ENCODE measurements at places on chromosomes 11 and 22.
A peak's percentile ranks its signal among the peaks of the same experiment; 100 is the strongest.

DNA sequence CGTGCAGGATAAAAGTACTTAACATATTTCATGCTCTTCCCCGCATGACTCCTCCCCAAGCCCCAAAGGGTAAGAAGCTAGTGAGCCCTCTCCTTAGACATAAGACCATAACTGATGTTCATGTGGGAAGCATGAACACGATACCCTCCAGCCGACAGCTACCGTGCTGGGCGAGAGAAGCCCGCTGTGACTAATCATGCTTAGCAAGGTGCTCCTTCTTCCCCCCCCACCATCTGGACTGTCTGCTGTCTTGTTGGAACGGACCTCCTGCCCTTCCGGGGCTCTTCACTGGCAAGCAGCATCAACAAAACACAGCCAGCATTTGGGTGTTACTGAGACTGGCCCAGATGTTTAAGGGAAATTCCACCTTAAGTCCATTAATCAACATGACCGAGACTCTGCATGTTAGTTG, 200.6 kb downstream of the DBX1 start:
- DNase-seq, result no peak

DNA sequence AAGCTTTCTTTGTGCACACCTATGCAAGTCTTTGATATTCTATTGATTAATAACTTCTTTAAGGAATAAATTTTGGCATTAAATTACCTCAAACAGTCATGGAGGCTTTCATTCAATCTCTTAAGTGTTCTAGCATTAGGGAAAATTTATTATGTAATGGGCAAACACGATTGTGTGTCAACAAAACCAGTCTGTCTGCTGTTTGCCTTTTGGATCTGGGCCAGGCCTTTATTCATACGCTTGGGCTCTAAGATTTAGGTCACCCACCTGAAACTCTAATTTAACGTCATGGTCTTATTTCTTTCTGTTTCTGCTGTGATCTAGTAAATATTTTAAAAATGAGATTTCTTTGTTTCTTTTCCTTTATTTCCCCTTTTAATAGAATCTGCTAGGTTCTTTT, 1270.6 kb downstream of the LRRC4C start:
- no peak for DNase-seq

DNA sequence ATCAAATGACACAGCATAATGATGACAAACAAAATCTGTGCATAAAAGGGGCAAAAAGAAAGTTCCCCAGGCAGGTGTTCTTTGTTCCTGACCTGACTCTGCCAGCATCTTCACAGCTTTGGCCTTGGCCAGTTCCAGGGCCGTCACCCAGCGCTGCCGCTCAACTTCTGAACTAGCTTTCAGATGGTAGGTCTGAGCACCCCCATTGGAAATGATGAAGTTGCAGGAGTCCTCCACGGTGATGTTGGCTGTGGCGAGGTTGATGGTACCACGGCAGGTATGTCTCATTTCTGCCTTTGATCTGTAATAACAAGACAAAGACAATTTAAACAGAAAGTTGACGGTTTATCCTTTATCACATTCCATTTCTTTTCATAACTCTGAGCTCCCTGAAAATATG, 5.3 kb downstream of the OSBP start:
- no peak for DNase-seq

- DNase-seq, result no peak
Measured at GRCh38 chr11:34631737-34632104, 10.8 kb downstream of the EHF start.

DNA sequence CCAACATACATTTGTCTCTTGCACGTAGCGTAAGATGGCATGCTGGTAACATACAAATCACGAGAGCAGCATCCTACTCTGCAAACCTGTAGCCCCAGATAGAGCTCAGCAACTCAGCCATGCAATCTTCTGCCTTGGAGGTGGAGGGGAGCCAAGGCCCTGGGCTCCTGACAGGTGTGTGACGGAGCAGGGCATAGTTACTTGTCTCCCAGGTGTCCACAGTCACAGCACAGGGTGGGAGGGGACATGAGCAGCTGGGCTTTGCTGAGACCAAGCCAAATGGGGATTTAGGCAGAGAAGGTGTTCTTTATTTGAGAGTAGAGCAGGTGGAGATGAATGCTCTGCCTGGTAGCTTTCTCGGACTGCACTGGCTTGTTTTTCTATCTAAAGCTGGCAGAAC, 111.7 kb downstream of the TEAD1 start:
- DNase-seq, result no peak

DNA sequence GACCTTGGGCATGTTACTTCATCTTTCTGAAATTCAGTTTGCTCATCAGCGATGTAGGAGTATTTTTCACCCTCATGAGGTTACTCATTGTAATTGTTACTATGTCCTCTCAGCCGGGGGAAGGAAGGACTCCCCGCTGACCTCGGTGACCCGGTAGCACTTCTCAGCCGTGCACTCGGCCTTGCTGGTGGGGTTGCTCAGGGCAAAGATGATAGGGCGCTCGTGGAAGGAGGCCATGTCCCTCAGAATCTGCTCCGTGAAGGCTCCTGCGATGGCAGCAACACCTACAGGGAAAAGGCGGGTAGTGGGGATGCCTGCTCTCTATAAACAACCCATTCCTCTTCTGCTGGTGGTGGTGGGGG, 72.2 kb downstream of the CCDC81 start:
- no peak for DNase-seq

DNA sequence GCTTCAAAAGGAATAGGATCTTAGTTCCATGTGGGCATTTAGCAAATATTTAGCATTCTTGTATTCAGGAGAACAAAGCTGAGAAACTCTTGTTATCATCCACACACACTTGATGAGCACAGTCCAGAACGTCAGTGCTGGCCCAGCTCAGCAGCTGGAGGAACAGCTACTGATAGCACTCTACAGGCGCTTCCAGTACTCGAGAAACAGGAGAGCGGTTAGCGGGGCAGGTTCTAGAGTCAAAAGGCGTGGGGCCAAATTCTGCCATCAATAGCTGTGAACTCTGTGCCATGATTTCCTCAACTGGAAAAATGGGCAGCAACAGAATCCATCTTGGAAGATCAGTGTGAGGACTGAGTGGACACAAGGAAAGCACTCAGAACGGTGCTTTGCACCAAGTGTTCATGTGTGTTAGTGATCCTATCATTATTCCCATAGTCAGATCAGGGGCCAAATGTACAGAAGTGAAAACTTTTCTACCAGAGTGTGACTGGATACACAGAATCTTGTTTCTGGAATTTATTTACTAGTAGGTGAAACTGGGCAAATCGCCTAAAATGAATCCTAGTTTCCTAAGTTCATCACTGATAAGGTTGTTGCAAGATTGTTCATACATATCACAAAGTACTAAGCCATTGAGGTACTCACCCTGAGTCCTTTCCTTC, 3.2 kb downstream of the JOSD1 start:
- no peak for DNase-seq

- no peak for DNase-seq
Measured at GRCh38 chr11:69470793-69471728, 10.4 kb upstream of the LINC01488 start.

- DNase-seq, result no peak
Measured at GRCh38 chr11:22792497-22792896, 37.1 kb downstream of the SVIP start.

DNA sequence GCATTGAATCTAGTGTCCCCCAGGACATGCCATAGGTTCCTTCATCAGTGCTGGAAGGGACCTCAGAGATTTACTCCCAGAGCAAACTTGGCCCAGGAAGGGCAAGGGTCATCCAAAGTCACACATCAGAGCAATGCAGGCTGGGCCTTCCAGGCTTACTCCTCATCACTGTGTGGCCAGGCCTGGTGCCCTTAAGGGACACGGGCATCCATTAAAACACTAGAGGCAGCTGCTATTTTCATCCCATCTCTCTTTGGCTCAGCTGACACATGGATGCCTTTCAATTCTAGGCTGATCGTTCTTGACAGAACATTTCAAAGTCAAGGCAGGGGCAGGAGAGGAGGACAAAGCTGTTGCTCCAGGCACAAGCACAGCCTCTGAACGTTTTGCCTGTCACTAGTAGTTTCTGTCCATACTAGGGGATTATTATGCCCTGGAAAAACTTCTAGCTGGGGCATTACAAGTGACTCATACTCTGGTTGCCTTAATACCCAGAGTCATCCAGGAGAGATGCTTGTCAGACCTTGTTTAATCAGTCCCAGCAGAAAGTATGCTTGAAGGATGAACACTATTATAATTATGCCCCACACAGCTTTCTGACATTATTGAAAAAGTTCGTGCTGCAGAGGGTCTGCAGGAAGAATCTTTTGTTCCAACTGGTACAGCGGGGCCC, 240.3 kb downstream of the TENM4 start:
- no peak for DNase-seq

- DNase-seq, result no peak
Measured at GRCh38 chr11:104899226-104899625, 966 bp upstream of the CASP12 start.

DNA sequence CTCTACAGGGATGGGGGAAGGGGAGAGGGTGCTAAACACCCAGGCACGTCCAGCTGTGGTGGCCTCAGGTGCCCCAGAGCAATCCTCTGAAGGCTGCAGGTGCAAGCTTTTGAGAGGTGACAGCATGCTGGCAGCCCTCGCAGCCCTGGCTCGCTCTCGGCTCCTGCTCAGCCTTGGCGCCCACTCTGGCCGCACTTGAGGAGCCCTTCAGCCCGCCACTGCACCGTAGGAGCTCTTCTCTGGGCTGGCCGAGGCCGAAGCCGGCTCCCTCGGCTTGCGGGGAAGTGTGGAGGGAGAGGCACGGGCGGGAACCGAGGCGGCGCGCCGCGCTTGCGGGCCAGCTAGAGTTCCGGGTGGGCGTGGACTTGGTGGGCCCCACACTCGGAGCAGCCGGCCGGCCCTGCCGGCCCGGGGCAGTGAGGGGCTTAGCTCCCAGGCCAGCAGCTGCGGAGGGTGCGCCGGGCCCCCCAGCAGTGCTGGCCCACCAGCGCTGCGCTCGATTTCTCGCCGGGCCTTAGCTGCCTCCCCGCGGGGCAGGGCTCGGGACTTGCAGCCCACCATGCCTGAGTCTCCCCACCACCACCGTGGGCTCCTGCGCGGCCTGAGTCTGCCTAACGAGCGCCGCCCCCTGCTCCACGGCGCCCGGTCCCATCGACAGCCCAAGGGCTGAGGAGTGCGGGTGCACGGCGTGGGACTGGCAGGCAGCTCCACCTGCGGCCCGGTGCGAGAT, 112.1 kb downstream of the TRIM29 start:
- DNase-seq, result no peak

- no peak for DNase-seq
Measured at GRCh38 chr22:30433773-30434172, 8.2 kb downstream of the MTFP1 start.

DNA sequence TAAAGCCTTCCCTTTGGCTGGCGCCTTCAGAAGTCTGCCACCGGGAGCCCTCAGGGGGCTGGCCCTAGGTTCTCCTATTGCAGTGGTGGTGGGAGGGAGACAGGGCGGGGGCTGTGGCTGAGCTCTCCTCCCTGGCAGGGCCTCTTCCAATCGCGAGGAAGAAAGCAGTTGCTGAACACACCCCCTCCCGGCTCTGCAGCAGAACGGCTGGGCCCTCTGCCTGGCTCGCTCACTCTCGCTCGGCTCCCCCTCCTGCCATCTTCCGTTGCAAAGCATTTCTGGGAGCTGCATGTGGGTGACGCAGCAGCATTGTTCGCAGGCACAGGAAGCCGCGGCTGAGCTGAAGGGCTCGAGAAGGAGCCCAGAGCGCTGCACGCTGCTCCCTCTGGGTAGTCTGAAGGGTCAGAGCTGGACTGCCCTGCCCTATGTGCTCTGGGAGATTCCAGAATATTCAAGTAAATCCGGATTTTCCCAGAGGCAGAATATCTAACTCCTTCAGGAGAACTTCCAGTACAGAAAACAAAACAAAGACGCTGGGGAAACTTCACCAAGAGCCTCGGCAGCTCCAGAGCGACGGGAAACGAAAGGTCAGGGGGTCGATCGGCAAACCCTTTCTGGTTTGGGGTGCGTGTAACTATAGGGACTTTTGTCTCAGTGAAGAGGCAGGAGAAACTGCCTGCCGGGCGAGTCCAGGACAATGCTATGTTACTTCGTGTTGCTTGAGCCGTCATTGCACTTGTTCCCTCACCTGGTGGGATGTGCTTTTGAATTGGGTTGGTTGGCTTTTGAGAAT, 26.3 kb upstream of the GRK2 start:
- peak; percentile 88 for DNase-seq

GRCh38 chr11:115718945-115719344, 214.7 kb upstream of the CADM1 start:
- no peak for DNase-seq

GRCh38 chr11:64437426-64437825, 78.5 kb downstream of the RPS6KA4 start:
- no peak for DNase-seq

- peak; percentile 65 for DNase-seq
Measured at GRCh38 chr22:50209893-50210292, 9.1 kb downstream of the SELENOO start.

DNA sequence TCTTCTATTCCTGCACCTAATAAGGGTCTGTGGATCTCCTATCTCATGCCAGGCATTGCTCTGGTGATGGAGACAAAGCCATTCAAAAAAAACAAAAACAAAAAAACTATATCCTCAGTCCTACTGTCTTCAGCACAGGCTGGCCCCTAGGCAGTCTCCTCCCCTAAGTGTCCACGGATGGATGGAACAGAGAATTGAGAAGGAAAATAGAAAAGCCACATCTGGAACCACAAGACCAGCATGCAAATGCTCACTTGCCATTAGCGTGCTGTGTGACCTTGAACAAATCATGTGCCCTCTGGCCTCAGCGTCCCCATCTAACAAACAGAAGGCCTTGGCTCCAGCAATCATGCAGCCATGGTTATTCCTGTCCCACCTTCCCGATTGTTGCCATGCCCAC, 32.7 kb upstream of the CD82 start:
- DNase-seq, result no peak

- no peak for DNase-seq
Measured at GRCh38 chr11:66607126-66607834, 9.2 kb upstream of the RBM14 start.

- DNase-seq, result no peak
Measured at GRCh38 chr11:46302866-46303265, 25.4 kb downstream of the CREB3L1 start.

DNA sequence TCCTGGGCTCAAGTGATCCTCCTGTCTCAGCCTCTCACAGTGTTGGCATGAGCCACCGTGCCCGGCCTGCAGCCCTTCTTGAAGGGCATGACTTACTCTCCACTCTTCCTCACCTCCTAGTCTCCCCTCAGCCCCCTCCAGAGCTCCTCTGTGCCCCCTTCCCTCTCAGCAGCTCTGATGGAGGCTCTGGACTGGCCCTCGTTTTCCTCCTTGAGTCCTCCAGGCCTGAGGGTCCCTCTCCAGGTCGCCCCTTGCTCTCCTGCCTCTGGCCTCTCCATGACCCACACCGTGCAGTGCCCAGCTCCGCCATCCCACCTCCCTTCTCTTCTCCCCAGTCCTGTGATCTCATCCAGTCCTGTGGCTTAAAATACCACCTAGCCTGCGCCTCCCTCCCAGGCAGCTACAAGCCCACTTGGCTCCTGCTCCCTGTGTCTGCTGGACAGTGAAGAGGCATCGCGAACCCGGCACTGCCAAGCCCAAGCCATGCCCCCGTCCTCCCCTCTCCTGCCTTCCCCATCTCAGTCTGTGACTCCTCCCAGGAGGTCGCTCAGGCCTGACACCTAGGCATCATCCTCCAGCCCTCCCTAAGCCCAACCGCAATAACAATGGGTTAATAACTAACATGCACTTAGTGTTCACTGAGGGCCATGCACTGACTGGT, 11.9 kb downstream of the KCNJ4 start:
- DNase-seq, result no peak

GRCh38 chr22:39898997-39899396, 1.9 kb upstream of the GRAP2 start:
- no peak for DNase-seq
